ENCODE measurements at places on chromosomes 6 and 20.

- DNase-seq = no peak
These were observed 117.6 kb downstream of the TFAP2B start for GRCh38 chr6:50936277-50936681.

DNA sequence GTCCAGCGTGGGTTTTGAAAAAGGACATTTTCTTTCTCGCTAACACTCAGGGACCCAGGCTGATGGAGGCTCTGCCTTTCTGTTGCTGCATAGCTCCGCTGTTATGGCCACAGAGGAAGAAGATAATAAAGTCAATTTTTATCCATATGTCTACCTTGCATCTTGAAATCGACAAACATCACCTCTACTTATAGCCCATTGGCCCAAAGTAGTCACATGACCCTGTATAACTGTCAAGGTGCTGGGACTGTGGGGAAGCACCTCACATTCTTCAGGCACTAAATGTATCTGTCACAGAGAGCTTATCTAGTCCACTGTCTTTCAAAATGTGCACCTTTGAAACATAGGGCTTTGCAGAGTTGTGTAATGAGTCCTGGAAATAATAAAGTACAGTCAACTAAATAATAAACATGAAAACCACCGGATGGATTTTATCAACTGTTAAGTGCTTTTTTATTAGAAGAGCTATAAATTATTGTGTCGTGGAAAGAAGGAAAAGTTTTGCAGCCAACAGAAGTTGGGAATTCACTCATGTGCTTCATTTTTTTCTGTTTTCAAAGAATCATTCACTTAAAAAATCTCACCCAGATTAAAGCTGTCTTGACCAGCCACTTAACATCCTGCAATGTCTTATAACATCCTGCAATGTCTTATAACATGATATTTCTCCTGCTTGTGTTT lies 47.7 kb upstream of the RCAN2 start:
- DNase-seq = no peak

DNA sequence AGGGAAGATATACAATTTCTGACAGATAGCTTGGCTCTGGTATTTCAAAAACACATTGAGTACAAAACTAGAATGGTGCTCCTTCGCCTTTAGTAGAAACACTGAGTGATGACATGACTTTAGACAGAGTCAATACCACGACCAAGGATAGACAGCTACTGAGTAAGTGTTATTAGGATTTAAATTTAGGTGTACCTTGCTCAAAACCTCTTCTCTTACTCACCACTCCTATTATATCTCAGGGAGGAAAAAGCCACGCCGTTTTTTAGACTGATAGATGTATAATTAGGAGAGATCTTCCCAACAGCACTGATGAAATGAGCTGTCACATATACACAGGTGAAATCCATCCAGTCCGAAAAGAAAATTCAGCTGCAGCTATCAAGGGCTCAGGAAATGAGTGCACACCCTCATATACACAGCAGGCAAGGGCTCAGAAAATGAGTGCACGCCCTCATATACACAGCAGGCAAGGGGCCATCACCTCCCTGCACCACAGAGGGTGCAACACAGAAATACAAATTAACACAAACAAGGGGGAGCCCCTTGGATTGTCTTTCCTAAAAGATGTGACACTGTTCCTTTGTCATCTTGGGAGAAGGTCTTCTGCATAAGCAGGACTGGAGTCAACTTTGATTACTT lies 53.7 kb downstream of the LYRM4 start:
- DNase-seq = no peak

GRCh38 chr6:112287577-112288225 lies 33.3 kb upstream of the LAMA4 start:
- DNase-seq = no peak

DNA sequence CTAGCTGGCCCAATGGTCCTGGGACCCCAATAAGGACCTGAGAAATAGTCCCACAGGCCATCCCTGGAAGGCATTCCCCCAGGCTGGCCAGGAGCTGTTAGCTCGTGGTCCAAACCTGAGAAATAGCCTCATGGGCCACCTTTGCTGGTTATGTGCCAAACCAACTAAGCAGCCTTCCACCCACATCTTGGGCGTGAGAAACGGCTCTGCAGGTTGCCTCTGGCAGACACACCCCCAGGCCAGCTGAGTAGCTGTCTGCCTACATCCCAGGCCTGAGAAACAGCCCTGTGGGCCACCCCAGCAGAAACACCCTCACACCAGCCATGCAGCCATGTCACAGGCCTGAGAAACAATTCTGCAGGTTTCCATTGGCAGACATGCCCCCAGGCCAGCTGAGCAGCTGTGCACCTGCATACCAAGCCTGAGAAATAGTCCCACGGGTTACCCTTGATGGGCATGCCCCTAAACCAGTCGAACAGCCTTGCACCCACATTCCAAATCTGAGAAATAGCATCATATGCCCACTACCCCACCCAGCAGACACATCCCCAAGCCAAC lies 567.8 kb upstream of the ID4 start:
- DNase-seq = no peak

DNA sequence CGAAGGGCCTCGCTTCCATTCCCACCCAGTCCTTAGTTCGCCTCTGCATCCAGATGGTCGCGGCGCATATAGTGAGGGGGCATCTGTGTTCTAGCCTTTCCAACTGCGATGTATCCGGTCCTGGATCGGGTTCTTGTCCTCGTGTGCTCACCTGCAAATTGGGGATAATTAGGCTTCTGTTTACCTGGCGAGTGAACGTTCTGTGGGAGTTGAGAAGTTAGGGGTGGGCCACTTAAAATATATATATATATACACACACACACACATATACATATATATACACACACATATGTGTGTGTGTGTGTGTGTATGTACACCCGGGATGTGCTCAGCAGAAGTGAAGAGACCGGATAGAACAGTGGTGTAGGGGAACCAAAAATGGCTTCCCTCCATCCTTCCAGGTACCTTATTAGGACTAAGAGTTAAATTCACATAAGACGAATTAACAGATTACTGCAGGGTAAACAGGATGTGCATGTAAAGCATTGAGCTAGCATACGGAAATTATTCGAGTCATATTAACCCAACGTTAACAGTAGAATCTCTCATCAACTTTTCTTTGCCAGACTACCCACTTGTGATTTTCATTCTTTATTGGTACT lies 537 bp downstream of the CSTF1 start:
- no peak for DNase-seq

GRCh38 chr6:12392490-12392889 lies 102.3 kb downstream of the EDN1 start:
- no peak for DNase-seq

GRCh38 chr6:43980004-43980795 lies 147.1 kb downstream of the MRPL14 start:
- DNase-seq = no peak

DNA sequence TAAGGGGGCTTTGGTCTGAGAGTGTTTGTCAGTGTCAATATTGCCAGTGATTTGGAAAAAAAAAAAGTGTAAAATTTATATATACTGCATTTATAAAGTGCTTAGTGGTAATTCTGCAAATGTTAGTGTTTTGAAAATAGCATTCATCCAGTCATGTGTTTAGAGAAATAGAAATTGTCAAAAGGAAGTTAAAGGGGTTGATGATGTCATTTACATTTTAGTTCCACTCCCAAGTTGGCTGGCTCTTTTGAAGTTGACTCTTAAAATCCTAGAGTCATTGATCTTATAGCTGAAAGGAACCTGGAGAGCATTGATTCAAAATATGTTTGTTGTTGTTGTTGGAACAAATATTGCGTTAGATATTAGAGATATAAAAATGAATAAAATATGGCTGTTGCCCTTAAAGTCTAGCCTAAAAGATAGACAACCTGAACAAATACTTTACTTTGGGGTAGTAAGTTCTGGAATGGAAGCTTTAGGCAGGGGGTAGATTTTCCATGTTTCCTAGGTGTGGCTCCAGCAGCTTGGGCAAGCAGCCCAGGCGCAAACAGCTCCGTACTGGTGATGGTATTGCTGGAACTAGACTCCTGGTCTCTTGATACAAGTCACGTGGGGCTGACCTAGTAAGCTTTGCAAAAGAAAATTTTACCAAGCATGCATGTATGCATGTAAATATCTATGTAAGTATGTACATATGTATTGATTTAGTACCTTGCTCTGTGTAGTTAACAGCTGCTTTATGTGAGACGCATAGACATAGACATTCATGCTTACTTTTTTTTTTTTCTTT lies 46.3 kb downstream of the HIVEP1 start:
- DNase-seq = no peak

DNA sequence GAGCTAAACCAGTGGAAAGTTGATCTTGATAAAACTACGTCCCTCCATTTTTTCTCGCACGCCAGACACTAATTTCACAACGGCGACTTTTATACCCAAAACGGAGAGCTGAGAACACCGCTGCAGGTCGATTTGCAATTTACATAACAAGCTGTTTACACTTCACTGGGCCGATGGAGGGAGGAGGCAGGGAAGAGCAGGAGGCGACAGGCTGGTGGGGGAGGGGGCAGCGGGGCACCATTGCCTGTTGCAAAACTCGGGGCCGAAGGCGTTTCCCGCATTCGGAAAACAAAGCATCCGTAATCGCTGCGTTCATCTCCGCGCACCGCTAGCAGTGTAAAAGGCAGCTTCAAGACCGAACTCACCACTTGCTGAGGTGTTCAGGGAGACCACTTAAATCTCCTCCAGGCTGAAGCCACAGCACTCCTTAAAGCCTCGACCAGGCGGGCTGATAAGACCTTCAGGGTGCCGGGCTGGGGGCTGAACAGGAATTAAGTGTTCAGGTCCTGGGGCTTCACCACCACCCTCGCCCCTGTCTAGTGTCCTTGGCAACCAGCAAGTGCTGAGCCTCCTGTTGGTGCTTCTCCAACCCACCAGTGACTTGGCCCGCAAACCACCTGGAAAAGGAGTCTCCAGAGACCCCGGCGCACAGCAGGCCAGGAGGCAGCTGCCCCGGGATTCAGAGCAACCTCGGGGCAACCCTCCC lies 2.0 kb upstream of the FOXC1 start:
- no peak for DNase-seq

DNA sequence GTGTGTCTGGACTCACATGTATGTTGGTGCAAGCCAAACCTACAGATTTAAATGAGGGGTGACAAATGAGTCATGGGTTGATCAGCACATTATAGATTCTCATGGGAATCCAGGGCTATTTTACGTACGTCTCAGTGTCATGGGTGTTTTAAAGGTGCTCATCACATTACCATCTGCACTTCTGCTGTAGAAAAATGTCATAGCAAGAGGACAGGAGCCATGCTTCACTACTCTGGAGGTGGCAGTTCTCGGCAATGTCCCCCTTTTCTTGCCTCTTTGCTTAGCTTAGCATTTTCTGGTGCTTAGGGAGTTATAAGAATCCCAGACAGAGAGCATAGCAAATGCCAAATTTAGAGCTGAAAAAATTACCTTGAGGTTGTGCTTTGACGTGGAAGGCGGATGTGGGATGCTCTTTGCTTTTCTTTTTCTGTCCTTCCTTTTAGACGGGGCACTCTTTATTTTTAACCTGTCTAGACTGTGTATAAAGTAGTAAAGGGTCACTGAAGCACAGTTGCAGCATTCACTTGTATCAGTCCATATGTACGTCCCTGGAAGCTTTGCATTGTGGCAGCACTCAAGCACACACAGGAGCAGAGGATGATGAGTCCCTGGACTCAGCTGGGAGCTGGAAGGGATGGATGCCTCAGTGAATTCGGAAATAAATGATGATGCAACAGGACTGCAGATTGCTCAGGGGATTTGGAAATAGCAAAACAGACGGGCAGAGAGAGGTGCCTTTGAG lies 139.7 kb downstream of the SYNDIG1 start:
- no peak for DNase-seq

- no peak for DNase-seq
These were observed 183.0 kb downstream of the THBS2 start for GRCh38 chr6:169070506-169071176.

DNA sequence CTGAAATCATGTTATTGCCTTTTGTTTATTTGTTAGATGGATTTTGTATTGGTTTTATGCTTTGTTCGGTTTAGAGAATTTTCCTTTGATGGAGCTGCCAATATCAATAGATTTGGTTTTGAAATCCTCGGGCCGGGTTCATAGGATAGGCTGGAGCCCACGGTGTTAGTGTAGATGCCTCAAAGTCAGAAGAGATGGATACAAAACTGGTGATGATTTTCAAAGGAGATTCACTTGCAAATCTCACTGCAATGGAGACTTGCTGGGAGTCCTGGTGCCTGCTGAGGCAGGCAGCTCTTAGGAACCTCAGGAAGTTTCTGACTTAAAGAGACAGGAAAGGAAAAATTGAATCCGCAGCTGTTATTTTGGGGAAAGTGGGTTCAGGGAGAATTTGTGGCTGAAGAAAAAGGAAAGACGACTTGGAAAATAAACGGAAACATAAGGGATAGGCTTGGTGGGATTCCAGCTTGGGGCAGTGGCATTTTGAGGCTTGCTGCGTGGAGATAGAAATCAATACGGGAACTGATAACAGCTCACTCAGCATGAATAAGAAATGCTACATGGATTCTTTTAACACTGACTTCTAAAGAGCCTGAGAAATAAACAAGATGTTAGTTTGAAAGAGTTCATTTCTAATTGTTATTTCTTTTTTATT lies 241.6 kb downstream of the PHACTR1 start:
- no peak for DNase-seq

DNA sequence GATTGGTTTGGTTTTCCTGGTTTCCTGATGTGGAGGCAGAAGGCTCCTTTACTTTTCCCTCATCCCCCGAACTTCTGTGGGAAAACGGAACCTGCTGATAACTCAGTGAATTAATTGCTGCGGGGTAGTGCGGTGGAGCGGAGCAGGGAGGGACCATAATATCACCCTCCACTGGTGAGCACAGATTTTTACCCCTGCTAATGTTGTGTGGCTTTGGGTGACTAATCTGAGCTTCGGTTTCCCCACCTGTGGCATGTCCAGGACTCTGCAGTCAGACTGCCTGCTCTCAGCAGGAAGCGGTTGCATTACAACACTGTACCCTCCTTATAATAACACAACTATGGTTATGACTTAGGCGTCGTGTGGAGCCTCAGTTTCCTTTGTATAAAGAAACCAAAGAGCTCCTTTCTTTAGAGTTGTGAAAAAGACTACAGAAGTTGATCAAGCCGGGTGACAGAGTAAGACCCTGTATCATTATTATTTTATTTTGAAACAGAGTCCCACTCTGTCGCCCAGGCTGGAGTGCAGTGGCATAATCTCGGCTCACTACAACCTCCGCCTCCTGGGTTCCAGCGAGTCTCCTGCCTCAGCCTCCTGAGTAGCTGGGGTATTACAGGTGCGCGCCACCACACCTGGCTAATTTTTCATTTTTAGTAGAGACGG lies 2.2 kb upstream of the ID1 start:
- peak; percentile 47 for DNase-seq

All from GM18507 (cell line).